ENCODE measurements at places on chromosomes 12 and 14.

DNA sequence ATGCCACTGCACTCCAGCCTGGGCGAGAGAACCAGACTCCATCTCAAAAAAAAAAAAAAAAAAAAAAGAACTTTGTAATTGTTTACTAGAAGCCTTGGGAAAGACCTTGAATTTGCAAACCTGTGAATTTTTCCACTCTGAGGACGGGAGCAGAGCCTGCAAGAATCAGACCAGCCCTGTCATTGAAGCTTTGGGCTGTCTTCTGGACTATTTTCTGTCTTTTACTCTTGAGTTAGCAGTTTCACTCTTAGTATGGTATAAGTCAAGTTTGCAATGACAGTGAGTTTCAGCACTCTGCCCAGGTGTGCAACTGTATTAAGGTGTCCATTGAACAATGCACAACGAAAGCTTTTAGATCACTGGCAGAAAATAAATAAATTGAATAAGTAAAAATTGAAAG is 81.4 kb upstream of the KRAS start:
- no peak for DNase-seq

DNA sequence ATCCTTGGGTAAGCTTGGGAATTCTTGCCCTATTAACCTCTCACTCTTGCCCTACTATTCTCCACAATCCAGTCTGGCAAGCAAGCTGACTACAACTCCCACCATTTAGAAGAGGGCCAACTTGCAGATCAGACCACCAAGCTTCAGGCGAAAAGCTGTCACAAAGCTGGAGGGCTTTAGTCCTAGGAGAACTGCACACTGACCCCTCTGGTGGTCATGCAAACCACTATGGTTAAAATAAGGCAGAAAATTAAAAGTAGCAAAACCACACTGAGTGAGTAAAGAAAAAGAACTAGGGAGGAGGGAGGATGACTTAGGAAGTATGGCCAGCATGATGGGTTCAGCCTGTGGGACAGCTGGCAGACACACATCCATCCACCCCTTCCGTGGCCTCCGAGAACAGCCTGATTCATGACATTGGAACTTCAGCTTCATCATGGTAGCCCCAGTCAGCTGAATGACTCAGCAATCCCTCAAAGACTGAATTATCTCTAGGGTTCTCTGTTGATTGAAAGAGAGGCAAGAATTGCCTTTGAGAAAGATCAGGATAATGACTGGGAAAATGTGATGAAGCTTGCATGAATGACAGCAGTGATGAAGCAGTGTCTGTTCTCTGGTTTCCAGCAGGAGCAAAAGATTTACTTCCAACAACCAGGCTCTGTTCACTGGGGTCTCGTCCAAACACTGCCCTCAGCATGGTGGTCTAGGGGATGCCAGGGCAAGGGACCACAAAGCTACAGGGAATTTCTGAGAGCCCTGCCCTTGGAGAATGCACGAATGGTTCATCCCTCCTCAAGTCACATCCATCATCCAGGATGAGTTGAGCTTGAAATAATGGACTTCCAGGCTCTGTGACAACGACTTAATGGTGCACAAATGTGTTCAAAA is 24.4 kb downstream of the PITPNM2 start:
- DNase-seq = no peak

- DNase-seq = peak; percentile 18
Observed at GRCh38 chr14:101875727-101876554, 88.4 kb upstream of the DYNC1H1 start.

DNA sequence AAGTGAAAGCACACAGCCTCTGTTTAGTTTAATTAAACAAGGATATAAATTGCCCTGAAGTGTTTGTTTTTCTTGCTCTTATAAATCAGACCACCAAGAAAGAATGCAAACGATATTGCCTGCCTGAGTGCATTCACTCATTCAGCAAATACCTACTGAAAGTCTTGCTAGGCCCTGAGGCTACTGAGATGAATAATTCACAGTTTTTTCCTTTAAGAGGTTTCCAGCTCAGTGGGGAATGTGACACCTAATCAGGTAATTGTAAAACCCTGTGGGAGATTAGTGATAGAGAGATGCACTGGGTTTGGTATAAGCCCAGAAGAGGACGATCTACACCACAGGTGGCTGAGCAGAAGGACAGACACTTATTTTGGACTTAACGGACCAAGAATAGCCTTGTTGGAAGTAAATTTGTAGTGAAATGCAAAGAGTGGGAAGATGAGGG is 151.4 kb downstream of the SLC35F4 start:
- no peak for DNase-seq

- DNase-seq = no peak
Observed at GRCh38 chr14:76936483-76936882, 92.0 kb downstream of the IRF2BPL start.

DNA sequence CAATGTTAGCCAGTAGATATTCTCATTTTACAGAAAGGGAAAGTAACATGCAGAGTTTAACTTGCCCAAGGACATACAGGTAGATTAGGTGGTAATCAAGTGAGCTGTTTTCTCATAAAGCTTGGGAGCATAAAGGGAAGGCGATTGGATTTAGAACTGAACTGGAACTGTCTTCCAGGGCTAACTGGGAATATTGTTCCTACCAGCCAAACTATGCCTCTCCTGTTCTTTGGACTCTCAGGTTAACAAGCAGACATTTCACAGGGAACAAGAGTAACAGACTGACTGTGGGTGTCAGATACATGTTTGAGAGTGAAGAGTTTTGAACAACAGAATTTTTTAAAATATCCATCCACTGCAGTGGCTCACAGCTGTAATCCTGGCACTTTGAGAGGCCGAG is 15.6 kb downstream of the VCPKMT start:
- DNase-seq = no peak

GRCh38 chr12:119461636-119462214 is 127.2 kb downstream of the CCDC60 start:
- DNase-seq = no peak

DNA sequence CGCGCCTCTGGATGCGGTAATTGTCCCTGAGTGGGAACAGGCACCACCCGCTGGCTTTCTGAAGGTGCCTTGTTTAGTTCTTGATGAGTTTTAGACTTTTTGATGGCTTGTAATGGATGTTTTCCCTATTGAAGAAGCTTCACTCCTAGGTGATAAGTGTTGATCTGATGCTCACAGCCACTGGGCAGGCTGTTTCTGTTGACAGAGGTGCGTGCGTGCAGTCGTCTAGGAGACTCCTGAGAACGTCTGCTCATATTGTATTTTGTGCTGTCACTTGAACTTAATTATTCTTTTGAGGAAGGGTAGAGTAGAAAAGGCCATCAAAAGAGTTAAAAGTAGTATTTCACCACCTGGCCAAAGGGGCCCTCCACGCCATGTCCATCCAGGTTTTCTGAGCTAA is 70.5 kb downstream of the EP400 start:
- no peak for DNase-seq

DNA sequence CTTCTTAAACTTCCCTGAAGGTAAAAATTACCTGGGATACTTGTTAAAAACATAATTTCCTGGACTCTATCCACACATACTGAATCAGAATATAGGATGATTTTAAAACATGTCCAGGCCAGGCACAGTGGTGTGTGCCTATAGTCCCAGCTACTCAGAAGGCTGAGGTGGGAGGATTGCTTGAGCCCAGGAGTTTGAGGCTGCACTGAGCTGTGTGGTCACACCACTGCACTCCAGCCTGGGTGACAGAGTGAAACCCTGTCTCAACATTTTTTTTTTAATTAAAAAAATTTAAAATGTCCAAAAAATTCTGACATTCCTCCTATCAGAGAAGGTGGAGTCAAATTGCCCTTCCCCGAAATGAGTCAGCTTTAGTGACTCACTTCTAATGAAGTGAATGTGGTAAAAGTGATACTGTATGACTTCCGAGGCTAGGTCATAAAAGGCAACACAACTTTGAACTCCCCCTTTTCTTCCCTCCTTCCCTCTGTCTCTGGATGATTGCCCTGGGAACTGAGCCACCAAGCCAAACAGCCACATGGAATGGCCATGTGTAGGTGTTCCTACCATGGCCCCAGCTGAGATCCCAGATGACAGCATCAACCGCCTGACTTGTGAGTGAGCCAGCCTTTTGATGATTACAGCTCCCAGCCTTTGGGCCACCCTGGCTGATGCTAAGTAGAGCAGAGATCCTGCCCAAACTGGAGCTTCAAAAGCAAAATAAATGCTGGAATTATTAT is 36.3 kb downstream of the LIMA1 start:
- DNase-seq = peak; percentile 33

Data from CD4-positive, alpha-beta T cell treated with Interleukin-15 for 4 hours (primary cell).